ENCODE measurements at places on chromosomes 1 and 21.

DNA sequence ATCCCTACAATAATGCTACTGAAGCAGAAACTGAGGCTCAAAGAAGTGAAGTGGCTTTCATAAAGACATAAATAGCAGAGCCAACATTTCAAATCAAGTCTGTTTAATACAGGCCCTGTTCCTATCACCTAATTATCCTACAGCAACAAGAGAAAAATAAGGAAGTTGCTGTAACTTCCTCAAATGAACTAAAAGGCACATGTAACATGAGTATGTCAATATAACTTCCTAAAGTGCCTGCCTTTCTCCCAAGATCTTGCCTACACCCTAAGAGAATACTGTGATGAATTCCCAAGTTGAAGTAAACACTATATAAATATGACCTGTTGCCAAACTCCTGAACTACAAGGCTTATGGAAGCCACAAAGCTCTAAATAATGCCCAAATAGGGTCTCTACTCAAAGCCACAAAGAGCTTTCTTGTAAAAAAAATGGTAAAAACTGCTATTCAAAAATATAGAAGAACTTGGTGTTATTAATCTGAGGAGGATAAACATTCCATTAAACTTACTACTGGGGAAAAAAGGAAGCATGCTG lies 8.6 kb downstream of the BEND5 start:
- DNase-seq, result no peak

GRCh38 chr1:55188909-55189308 lies 26.3 kb downstream of the USP24 start:
- DNase-seq, result no peak

GRCh38 chr1:109979489-109980091 lies 5.0 kb upstream of the AHCYL1 start:
- peak; percentile 49 for DNase-seq

- peak; percentile 12 for DNase-seq
Observed at GRCh38 chr21:36917471-36918158, 48.9 kb downstream of the HLCS start.

DNA sequence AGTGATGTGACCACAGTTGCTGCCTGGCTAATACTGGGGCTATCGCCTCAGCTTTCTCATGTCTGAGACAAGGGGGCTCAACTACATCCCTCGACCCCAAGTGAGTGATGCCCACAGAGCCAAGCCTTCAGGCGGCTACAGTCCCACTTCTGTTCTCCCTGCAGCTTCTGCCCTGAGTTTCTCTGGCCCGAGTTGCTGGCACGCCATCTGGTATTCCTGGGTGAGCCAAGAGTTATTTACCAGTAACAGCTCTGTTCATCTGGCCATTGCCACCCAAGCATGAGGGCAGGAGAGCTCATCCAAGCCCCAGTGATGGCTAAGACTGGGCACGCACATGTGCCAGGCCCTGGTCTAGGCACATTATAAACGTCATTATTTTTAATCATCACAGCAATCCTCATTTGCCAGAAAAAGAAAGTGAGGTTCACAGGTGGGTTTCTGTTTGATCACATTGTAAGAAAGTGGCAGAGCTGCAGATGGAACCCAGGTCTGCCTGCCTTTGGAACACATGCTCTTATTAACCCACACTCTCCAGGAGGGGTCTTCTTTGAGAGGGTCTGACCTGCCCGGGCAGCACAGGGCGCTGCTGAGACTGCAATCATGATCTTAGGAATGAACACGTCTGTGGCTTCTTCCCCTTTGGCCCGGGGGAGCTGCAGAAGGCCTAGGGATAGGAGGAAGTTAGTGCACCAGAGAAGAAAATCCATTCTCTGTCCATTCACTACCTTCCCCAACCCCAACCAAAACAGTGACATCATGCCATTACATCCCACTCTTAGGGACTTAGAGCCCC lies 27.5 kb downstream of the KCND3 start:
- no peak for DNase-seq

GRCh38 chr1:164689672-164690511 lies 130.9 kb downstream of the PBX1 start:
- no peak for DNase-seq

- peak; percentile 44 for DNase-seq
Observed at GRCh38 chr1:178869119-178869697, 1.7 kb downstream of the ANGPTL1 start.

DNA sequence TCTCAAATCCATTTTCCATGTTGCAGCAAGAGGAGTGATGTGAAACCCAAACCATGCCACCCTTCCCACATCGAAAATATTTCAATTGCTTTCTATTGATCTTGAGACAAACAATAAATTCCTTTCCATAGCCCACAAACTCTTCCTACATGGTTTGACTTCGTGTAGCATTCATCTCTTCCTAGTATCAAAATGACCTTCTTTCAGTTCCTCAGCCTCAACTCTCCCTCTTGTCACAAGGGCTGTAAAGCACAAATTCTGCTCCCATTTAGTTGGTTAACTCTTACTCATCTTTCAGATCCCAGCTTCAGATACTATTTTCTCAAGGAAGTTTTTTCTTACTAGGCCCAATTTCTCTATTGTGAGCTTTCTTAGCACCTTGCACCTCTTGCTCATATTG lies 99.0 kb downstream of the ZNF281 start:
- no peak for DNase-seq

- DNase-seq, result peak; percentile 36
Observed at GRCh38 chr1:87684713-87685205, 356.1 kb downstream of the LMO4 start.

DNA sequence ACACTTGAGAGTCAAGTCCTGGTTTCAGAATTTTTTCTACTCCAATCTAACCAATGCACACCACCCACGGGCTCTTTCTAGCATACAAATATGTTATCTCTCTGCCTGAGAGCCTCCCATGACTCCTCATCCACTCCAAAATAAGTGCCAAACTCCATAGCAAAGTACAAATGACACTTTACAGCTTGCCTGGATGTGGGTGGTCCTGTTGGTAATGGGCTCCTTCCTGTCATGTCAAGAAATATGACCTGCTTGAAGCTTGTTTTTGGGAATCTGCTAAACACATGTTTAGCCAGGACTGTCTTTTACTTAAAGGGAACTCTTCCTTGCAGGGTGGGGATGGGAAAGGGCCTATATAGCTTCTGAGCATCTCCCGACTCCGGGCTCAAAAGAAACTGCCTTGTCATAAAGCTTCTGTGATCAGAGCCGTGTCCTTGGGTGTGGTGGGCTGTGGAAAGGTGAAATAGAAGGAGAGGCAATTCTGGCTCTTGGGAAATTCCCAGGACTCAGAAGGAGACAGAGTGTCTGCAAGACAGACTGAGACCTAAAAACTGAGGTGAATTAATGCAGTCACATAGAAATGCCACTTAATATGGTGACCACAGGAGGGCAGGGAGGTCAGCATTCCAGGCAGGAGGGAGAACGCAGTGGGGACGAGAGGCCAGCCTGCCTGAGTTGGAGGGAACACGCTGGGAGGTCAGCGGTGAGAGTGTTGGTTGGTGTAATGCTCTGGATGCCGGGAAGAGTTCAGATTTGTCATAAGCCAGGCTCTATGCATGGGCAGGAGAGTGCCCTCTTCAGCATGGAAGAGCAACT lies 6.1 kb upstream of the IGFN1 start:
- DNase-seq, result peak; percentile 80

DNA sequence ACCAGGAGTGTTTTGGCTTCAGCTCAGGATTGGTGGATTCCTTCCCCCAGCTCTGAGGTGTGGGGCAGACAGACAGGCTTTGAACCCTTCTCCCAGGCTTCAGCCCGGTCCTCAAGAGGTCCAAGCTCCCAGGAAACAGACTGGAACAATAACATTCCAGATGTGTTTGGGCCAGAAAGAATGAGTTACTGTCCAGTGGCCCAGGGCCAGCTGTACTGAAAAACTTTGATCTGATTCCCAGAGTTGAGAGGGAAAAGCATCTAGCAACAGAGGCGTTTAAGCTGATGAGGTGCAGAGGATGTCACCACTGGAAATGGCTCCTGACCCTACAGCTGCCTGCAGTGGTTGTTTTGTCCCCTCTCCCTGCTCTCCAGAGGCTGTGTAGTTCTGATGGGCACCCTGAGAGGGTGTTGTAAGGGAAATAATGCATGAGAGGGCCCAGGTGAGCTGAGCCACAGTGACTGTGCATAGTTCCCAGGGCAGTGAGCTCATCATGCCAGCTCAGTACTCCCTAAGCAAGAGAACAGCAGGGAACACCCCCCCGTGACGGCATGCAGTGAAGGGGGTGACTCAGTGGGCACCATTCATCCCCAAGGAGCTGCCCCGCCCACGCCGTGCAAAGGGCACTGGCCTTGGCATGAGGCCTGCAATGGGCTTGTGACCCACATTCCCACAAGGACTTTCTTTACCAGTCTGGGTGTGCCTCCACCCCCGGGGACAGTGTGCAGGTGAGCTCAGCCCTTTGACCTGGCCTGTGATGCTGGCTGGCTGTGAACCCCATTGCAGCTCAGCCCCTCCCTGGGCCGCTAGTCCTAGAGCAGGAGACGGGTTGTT lies 13.8 kb upstream of the SFN start:
- DNase-seq, result peak; percentile 74

- DNase-seq, result no peak
Observed at GRCh38 chr1:70234733-70235132, 13.6 kb downstream of the SRSF11 start.

GRCh38 chr1:178976541-178976940 lies 49.2 kb upstream of the FAM20B start:
- DNase-seq, result no peak

GRCh38 chr1:241635556-241636152 lies 4.5 kb downstream of the CHML start:
- no peak for DNase-seq

- DNase-seq, result no peak
Observed at GRCh38 chr1:48760857-48761256, 15.8 kb downstream of the BEND5 start.

DNA sequence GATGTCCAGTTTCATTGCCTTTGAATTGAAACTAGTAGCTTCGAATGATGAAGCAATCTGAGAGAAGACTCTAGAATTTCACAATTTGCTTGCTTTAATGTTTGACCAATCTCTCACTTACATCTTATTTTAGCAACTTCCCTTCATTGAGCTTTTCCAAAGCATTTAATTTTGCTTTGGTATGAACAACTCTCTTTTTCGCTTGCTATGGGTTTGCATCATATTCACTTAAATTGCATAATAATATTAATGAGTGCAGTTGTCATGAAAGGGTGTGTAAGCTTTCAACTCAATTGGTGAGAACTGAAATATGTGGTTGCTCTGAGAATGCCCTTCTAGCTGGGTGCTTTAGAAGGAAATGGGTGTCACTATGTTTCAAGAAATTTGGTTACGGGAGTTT lies 309.2 kb downstream of the HLX start:
- no peak for DNase-seq

GRCh38 chr1:117967477-117967876 lies 37.9 kb downstream of the WDR3 start:
- peak; percentile 40 for DNase-seq

DNA sequence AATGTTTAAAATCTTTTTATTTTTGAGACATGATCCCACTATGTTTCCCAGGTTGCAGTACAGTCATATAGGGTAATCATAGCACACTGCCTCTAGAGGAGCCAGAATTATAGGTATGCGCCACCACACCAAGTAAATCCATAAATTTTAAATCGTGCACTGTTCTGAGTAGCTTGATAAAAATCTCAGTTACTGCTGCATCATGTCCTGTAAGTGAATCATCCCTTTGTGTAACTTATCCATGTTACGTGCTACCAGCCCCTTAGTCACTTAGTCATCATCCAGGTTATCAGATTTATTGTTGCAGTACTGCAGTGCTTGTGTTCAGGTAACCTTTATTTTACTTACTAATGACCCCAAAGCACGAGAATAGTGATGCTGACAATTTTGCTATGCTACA lies 1770.9 kb downstream of the BRINP3 start:
- no peak for DNase-seq

GRCh38 chr1:210342986-210343780 lies 14.5 kb downstream of the HHAT start:
- no peak for DNase-seq

GRCh38 chr21:33024201-33025103 lies 1.3 kb upstream of the OLIG2 start:
- DNase-seq, result no peak

DNA sequence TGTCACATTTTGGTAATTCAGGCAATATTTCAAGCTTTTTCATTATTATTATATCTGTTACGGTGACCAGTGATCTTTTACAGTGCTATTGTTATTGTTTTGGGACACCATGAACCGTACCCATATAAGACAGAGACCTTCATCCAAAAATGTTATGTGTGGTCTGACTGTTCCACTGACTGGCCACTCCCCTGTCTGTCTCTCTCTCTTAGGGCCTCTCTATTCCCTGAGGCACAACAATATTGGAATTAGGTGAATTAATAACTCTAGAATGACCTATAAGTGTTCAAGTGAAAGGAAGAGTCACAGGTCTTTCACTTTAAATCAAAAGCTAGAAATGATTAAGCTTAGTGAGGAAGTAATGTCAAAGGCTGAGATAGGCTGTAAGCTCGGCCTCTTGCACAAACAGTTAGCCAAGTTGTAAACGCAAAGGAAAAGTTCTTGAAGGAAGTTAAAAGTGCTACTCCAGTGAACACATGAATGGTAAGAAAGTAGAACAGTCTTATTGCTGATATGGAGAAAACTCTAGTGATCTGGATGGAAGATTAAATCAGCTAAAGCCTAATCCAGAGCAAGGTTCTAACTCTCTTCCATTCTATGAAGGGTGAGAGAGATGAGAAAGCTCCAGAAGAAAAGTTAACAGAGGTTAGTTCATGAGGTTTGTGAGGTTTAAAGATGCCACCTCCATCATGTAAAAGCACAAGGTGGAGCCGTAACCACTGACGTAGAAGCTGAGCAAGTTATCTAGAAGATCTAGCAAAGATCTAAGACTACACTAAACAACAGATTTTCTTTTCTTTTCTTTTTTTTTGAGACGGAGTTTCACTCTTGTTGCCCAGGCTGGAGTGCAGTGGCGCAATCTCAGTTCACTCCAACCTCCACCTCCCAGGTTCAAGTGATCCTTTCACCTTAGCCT lies 19.7 kb upstream of the DIPK1A start:
- DNase-seq, result no peak

DNA sequence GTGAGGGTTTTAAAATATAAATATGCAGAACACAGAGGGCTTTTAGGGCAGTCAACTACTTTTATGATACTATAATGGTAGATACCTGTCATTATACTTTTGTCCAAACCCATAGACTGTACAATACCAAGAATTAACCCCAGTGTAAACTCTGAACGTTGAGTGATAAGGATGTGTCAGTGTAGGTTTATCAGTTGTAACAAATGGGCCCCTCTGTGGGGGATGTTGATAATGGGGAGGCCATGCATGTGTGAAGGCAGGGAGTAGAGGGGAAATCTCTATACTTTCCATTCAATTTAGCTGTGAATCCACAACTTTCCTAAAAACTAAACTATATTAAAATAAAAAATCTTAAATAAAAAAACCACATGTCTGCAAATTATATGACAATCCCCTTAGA lies 193.5 kb upstream of the CAMK1G start:
- no peak for DNase-seq

- DNase-seq, result peak; percentile 42
Observed at GRCh38 chr1:156475568-156476500, 24.7 kb downstream of the MEF2D start.

Data from stromal cell of bone marrow (primary cell).